ENCODE measurements at places on chromosomes 5 and 9. TPM values are rescaled to one million over a fixed set of nuclear protein-coding genes. Genes with fewer than 3 reads are reported as not detected.
A peak's percentile ranks its signal among the peaks of the same experiment; 100 is the strongest.

DNA sequence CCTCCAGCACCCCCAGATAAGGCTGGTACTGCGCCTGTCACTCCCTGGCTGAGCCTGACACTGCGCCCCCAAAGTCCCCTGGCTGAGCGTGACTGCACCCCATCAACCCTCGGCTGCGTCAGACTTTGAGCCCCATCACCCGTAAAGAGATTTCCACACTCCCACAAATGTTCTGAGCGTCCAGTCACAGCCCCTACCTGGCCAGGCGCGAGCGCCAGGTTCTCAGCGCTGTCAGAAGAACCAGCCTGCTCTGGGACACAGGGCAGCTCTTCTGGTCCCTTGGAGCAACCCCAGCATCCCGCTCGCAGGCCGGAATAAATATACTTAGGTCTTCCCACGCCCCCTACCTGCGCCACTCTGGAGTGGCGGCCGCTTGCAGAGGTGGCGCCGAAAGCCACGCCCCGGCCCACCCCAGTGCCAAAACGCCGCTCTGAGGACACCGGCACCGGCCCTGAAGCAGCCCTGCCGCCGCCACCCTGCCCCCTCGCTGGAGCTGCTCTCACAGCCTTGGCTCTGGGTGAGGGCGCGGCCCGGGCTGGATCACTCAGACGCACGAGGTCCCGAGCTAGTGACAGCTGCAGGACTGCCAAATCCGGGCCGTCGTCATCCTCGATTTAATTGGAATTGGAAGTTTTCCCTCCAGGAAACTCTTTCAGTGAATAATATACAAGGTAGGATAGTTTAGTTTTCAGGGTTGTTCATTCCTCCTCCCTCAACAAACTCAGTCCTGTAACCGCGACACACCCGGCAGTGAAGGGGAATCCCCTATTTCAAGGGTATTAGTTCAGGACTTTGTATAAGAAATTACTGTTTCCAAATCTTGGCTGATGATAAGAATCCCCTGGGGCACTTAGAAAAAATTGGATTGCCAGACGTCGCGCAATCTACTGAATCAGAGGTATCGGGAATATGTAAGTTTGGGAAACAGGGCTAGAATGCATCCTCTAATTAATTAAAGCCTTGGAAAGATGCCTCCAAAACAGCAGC is 1.2 kb upstream of the CEMIP2 start:
- peak; percentile 91 for DNase-seq

The RNF38 gene
- 20.1 TPM for total RNA-seq

DNA sequence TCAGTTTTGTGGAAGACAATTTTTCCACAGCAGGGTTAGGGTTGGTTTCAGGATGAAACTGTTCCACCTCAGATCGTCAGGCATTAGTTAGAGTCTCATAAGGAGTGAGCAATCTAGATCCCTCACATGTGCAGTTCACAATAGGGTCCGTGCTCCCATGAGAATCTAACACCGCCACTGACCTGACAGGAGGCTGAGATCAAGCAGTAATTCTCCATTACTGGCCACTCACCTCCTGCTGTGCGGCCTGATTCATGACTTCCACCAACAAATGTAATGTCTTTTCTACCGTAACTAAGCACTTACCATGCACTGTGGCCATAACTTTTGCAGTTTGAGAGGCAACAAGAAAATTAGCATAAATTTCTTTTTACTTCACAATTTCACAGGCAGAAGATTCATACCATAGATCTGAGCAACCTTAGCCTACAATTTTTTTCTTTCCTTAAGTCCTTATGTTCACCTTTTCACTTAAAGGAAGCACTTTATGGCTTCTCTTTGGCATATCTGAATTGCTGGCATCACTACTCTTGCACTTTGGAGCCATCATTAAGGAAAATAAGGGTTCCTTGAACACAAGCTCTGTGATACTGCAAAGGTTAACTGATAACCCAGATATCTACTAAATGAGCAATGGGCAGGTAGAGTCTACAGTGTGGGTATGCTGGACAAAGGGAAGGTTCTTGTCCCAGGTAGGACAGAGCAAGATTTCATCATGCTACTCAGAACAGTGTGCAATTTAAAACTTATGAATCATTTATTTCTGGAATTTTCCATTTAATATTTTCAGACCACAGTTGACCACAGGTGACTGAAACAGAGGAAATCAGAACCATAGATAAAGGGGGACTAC is 83.0 kb upstream of the IFNK start:
- no peak for DNase-seq

DNA sequence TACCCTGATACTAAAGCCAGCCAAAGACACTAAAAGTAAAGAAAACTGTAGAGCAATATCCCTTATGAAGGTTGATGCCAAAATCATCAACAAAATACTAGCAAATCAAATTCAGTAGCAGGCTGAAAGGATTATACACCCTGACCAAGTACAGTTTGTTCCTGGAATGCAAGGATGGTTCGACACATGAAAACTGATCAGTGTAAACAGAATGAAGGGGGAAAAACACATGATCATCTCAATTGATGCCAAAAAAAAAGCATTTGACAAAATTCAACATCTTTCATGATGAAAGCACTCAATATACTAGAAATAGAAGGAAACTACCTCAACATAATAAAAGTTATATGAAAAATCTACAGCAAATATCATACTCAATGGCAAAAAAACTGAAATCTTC is 43.5 kb upstream of the LRRC14B start:
- DNase-seq: no peak

GRCh38 chr9:134641173-134641989 is at the start of gene COL5A1:
Gene COL5A1, plus strand, starts transcription at chr9:134641803. Its CDS starts 385 bp downstream, at chr9:134642188.
- peak; percentile 94 for DNase-seq

GRCh38 chr5:151819830-151820229 is 48.1 kb downstream of the G3BP1 start:
- no peak for DNase-seq

DNA sequence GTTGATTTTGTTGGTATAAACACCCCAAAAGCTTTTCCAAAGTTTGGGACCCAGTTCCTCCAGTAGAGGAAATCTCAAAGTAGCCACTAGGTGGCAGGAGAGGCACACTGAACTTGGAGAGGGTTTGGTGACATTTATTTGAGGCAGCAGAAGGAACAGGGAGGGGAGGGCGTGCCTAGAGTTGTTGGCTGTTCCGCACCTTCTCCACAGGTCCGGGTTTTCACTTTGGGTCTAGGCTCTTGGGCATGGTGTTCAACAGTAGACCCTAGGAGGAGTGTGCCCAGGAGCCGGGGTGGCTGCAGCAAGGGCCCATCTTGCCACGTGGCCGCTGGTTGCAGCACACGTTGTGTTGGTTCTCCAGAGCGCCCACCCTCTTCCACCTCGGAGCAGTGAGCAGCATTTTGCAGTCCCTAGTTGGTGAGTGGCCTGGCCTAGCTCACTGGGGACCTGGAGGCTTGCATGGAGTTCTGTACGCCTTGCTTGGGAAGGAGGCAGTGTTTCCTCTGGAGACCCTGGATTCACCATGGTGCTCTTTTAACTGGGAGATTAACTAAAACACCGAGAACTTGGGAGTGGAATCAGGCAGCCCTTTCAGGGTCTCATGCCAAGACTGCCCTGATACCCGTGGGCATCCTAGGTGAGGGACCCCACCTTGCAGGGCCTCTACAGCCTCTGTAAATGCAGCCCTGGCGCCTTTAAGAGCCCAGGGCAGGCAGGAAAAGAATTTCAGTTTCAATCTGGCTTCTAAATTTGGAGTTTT is 28.2 kb downstream of the PTPA start:
- peak; percentile 80 for DNase-seq

The PCDHB7 gene
- total RNA-seq: 0.62 TPM

- DNase-seq: no peak
These were observed 179.1 kb upstream of the SLC24A2 start for GRCh38 chr9:19967888-19968459.

- no peak for DNase-seq
These were observed 92.9 kb upstream of the GRHPR start for GRCh38 chr9:37329576-37329975.

DNA sequence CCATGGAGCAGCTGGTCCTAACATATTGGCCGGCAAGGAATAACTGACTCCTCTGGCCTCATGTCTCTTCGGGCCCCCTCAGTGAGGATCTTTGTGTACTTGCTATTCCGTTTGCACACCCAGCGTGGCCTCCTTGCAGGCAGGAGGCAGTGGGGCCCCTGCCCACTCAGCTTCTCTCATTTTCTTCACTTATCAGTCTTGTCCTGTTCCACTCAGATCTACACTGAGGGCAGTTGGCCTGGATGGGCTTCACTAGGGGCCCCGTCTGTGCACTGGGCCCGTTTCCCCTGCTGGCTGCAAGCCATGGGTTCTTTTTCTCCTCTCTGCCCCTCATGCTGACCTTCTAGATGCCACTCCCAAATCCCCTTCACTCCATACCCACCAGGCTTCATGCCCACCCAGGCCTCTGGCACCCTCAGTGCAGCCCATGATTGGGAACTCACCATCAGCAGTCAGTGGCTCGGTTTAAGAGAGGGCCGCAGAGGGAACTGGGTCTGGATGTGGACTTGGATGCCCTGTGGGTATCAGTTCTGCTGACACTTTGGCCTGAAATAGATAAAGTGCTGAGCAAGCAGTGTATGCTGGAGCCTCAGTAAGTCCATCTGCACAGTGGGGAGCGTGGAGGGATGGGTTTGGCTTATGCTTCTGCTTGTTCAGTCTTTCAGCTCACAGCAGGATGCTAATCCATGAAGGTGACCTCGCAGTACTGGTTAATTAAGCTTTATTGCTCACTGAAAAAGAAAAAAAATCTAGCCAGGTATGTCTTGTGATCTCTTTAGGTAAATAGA is 57.9 kb downstream of the ERBIN start:
- DNase-seq: no peak

The PRDM9 gene
- not detected for total RNA-seq

The LRRC14B gene
- total RNA-seq: 103 TPM

The EQTN gene
- total RNA-seq: not detected

DNA sequence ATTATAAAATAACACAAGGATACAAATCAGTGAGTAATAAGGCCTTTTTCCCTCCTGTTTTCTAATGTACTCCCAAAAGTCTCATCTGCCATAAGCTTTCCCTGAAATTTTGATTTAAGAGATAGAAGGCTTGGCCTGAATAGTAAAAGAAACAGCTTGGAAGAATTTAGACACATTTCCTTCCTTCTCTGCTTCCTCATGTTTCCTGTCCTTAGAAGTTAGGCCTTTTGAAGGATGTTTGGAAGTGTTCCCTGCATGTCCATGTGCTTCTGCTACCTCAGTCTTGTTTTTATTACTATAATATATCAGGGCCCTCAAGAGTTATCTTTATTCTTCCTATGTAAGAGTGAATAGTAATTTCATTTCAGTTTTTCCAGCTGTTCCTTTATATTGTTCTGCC is 242.7 kb downstream of the DEPDC1B start:
- no peak for DNase-seq

GRCh38 chr5:56849671-56850070 is 34.3 kb downstream of the MAP3K1 start:
- DNase-seq: no peak

GRCh38 chr9:134381671-134382516 is 55.6 kb downstream of the RXRA start:
- DNase-seq: peak; percentile 77

Data from Right ventricle myocardium superior (tissue), 1 donor.